ENCODE measurements at places on chromosomes 7 and 10. TPM values are rescaled to one million over a fixed set of nuclear protein-coding genes. Genes with fewer than 3 reads are reported as not detected.

The KLF14 gene
- 0.14 TPM for total RNA-seq

The SNX13 gene
- 10.8 TPM for total RNA-seq

- no peak for DNase-seq
These were observed at the start of gene MARVELD1 for GRCh38 chr10:97713339-97713825. MARVELD1 (plus strand) TSS chr10:97713730; CDS start chr10:97713877, 147 bp downstream.

DNA sequence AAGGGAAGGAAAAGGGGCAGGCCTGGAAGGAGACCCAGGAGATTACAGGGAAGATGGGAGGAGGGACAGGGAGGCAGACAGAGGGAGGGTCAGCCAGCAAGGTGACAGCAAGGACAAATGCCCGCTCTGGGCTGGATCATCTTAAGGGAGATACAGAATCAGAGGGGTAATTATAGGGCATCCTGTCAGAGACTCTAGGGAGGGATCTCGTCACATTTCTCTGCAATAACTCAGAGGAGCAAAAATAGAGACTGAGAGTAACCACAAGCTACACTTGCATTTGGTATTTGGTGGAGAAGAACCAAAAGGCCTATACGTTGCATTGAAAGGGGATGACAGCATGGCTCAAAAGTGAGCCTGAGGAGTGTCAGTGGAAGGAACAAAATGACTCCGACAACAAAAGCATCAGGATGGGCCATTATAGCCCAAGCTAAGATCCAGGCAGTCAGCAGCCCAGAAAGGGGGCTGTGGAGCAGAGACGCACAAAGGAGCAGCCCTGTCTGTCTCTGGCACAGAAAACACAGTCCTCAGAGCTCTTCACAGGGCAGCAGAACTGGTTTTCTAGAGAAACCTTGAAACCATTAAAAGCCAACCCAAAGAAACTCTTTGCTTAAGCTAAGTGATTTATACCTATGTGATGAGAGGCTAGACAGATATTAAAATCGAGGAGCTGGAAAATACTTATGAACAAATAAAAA lies 430.2 kb upstream of the VSTM2A start:
- DNase-seq = no peak

The SRRM3 gene
- total RNA-seq = 0.07 TPM

The ZNF212 gene
- total RNA-seq = 4.7 TPM

The THNSL1 gene
- total RNA-seq = 0.58 TPM

The RARRES2 gene
- 6.1 TPM for total RNA-seq

- DNase-seq = no peak
These were observed 29.3 kb downstream of the KLF6 start for GRCh38 chr10:3755440-3756359.

DNA sequence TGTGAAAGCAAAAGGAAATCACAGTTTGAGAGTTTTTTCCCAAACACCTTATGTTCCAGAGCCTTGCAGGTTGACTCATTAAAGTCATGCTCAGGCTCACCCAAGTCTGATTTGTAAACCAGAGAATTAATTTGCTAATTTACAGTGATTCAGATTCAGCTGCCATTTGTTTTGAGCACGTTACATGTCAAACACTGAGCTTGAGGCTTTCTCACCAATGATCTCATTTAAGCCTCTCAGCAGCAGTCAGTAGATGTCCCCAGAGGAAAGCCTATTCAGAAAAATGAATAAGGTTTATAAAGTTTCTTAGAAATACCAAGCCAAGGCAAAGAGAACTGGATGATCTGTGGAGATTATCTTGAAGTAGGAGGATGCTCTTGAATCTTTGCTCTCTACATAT lies 420.4 kb downstream of the HTR7 start:
- no peak for DNase-seq

The ZFAND2A gene
- 17.2 TPM for total RNA-seq

DNA sequence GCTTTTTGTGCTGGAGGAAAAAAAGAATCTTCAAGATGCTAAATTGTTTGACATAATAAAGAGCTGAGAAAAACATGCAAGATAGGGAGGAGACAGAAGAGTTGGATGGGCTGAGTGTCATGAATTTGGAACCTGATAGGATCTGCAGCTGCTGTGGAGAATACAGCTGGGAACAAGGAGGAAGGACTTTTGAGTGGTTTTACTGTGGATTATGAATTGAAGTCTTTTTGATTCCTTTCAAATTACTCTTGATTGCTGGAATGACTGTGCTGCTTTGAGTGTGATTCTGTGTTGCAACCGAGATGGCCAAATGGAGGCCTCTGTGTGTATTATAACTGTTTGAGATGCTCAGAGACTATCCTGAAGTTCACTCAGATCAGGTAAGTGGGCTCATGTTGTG lies 4.0 kb downstream of the EFCAB10 start:
- no peak for DNase-seq

- DNase-seq = no peak
These were observed 36.0 kb downstream of the DNAJB9 start for GRCh38 chr7:108605559-108606201.

Measured in epithelial cell of proximal tubule (primary cell).